ENCODE measurements at places on chromosomes 16 and 17.
A peak's percentile ranks its signal among the peaks of the same experiment; 100 is the strongest.

GRCh38 chr16:57007530-57007929 lies 18.2 kb downstream of the NLRC5 start:
- no peak for DNase-seq

GRCh38 chr17:21296097-21297025 lies 11.8 kb downstream of the MAP2K3 start:
- DNase-seq = no peak

DNA sequence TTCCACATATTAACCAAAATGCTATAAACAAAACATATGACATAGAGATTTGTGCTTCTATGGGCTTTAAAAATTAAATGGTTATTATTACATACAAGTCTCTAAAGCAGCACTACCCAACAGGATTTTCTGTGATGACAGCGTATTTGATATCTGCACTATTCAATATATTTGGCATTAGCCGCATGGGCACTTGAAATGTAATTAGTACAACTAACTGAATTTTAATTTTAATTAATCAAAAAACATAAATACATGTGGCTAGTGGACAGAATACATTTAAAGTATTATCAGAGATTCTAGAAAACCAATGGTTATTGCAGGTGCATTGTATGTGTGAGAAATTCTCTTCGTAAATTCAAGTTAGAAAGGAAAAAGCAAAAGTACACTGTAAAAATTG lies 45.9 kb downstream of the BRIP1 start:
- DNase-seq = no peak

DNA sequence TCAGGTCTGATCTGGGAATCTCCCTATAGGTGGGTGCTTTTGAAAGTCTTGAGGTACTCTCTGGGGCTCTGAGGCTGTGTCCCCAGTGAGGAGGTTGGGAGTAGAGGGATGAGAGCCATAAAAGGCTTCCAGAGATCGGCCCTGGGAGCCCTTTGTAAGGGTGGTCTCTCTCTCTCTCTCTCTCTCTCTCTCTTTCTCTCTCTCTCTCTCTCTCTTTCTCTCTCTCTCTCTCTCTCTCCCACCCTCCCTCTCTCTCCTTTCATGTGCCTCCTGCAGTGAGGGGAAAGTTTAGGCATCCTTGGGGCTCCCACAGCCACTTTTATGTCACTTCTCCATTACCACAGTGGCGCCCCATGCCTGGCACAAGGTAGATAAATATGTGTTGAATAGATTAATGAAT lies 271.3 kb upstream of the N4BP1 start:
- DNase-seq = no peak

DNA sequence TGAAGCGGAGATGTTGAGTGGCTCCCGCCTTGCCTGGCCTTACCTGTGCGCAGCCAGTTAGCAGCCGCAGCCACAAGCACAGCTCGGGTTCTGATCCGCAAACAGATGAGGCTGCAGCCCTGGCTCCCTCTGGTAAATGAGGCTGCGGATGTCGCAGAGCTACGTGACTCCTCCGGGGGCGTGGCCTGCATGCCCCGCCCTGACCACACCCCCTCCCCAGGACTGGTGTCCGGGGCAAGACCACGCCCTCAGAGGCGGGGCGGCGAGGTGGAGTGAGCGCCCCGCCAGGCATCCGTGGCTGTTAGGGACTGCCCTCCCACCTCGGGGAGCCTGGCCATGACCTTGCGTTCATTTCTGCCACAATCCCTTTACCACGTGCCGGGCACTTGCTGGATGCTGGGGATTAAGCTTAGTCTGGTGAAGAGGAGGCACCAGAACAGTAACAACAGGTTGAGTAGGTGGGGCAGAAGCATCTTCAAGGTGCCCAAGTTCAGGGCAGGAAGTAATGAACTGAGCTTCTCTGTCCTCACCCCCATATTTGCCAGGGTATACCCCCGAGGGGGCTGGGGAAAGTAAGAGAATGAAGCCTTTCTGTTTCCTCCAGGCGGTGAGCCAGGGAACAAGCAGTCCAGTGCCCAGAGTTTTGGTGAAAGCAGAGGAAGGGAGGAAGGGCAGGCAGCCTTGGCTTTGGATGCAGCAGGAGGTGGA lies at the start of gene ALDOC:
Gene ALDOC, minus strand, starts transcription at position 138 of the 708 bp plus-strand sequence. CDS start 1,363 bp downstream, outside the sequence.
- DNase-seq = peak; percentile 98

GRCh38 chr16:67528870-67529581 lies 397 bp downstream of the RIPOR1 start:
- DNase-seq = no peak

GRCh38 chr16:2860826-2861567 lies 3.0 kb upstream of the PRSS22 start:
- no peak for DNase-seq

- DNase-seq = no peak
These were observed 6.0 kb downstream of the TTC19 start for GRCh38 chr17:16005636-16006035.

DNA sequence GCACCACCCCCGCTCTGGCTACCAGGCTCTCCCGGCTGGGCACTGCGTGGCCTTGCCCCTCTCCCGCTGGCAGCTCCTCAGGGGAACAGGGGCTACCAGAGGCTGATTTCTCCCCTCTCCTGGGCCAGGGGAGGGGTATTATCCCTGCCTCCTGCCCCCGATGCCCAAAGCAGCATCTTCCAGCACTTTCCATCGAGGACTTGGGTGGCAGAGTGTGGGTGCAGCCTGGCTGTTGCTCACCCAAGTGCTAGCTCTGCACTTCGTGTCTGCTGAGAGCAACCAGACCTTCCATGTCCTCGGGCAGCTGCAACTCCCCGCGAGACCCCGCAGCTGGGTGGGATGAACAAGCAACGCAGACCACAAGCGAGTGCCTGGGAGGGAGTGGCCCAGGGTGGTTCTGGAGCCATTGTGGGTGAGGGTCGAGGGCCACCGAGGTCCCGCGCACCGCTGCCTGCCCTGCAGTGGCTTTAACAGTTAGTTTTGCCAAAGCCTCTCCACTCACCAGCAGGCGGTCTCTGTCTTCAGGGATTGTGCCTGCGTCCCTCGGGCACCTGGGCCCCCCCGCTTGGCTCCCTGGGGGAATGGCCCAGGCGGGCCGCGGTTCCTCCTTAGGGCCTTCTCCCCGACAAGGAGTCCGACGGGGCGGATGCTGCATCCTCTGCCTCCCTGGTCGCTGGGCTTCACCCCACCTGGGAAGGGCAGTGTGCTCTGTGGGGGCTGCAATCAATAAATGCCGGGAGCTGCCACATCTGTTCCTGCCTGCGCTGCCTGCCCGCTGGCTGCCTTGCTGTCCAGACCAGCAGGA lies 8.4 kb downstream of the SLC25A10 start:
- DNase-seq = no peak
